ENCODE measurements at places on chromosomes 3 and 15.

DNA sequence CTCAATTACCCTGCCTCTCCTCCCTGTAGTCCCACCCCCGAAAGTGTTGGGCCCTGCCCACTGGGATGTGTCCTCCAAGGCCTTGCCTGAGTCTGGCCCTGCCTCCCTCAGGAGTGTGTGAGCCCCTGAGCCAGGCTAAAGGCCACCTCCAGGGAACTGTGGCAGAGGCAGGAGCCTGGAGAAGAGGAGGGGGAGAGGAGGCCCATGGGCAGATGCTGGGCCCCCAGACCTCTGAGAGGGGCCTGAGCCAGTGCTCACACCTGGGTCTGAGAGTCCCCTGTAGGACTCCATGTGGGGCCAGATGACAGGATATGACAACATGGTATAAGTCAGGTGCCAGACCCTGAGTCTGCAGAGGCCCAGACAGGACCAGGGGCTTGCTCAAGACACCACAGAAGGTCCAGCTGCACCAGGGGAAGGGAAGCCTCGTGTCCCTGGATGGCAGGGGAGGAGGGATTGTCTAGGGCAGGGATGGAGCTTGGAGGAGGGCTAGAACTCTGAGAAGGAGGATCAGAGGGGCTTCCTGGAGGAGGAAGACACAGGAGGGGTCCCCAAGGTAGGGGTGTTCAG, 217.9 kb downstream of the TBC1D2B start:
- no peak for DNase-seq

GRCh38 chr3:171183042-171183441, 156.5 kb upstream of the SLC2A2 start:
- DNase-seq, result no peak

- DNase-seq, result no peak
Observed at GRCh38 chr3:13492976-13493866, 13.1 kb downstream of the HDAC11 start.

DNA sequence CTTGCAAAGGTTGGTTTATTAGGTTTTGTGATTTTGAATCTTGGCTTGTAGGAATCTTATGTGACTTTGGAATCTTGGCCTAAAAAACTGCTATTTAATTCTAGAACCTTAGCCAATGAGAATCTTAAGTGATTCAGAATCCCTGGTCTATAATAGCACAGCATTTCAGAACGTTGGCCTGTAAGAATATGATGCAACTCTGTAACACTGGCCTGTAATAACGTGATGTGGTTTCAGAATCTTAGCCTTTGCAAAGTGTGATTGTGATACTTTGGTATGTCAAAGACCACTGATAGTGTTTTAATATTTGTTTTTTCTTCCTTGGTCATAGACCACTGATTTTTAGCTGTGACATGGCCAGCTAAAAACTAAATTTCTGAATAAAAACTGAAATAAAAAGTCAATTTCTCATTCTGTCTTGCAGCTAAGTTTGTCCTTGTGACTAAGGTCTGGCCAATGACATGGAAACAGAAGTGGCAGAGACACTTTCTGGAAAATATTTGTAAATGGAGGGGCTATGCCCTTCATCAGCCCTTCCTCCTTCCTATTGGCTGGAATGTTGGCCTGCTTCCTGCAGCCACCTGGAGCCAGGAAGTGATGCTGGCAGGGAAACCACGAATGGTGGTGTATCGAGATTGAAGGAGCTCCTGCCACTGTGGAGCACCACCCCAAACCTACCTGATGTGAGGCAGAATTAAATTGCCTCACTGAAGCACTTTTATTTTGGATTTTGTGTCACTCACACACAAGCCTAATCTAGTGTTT, 42.3 kb upstream of the CORO2B start:
- DNase-seq, result no peak

- no peak for DNase-seq
Observed at GRCh38 chr3:138479438-138479863, 45.0 kb downstream of the ESYT3 start.

DNA sequence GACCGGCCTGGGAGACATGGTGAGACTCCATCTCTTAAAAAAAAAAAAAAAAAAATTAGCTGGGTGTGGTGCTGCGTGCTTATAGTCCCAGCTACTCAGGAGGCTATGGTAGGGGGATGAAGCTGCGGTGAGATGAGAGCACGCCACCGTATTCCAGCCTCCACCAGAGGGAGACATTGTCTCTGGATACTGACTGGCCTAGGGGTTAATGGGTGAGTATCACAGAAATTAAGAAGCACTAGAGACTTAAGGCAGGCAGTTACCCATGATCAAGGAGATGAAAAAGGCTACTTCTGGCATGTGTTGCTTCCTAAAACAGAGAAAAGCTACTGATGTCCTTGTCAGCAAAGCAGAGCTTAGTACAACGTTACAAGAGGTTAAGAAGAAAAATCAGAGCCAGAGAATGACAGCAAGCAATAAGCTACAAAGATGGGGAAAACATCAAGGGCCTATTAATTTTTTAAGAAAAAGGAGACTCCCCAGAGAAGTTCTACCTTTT, 8.6 kb downstream of the TFRC start:
- peak; percentile 52 for DNase-seq

DNA sequence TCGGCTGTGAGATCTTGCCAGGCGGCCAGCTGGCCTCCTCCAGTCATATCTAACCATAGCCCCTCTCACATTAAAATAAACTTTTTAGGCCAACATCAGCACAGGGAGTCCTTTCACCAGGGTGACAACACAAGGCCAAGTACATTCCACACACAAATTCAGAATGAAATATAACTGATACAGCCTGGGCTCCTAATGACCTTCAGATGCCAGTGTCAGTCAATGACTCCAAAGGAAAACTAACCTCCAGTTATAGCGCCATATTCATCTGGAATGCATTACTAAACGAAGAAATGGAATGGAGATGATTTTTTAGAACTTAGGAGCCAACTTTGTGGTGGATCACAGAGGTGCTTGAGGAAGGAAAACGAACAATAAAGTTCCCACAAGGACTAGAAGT, 205.4 kb downstream of the GREM1 start:
- DNase-seq, result no peak
